ENCODE measurements at places on chromosomes 6 and 20. TPM values are rescaled to one million over a fixed set of nuclear protein-coding genes. Genes with fewer than 3 reads are reported as not detected.

DNA sequence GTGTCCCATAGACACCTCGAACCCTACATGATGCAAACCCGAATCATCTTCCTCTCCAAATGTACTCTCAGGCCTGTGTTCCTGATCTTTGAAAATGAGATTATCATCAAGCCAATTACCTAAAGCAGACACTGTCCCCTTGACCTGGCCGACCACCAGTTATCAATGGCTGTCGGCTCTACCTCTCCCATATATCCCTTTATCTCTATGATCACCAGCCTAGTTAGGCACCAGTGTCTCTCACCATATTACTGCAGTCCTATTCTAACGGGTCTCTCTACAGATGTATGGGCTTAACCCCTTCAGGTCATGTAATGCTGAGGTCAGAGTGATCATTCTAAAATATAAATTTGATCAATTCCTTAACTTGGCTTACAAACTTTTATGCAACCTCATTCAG is 234.9 kb upstream of the MARCKS start:
- no peak for DNase-seq

DNA sequence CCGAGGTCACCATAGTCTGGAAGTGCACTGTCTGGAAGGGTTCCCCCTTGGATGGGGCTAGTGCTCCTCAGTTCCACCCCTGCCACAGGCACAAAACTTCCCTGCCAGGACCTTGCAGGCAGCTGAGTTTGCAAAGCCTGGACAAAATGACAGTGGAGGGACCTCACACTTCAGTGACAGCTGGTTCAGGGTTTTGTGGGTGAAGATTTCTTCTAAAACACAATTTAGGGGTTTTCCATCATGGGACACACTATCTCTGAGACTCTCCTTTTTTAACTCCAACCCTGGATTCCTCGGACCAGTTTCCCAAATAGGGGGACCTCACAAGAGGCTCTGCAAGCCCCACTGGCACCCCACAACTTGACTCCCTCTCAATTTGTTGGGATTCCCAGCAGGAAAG is 33.6 kb upstream of the PREX1 start:
- DNase-seq, result no peak

EBF4 gene
- total RNA-seq, result 15.2 TPM

DNA sequence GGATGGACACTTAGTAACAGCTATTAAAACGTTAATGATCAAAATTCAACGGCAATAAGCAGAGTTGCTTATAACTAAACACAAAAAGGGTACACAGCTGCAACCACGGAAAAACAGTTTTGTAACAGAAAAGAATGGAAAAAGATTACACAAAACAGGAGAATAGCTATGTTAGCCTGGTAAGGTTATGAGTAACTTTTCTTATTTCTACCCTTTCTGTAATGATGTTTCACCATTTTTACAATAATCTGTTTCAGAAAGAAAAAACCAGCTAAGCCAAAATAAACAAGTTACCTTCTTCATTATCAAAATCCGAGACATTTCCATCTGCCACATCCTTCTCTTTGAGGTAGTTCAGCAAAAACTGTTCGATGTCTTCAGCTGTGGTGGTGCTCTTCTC is 27.4 kb downstream of the TTI1 start:
- no peak for DNase-seq

GRCh38 chr20:14049111-14049510 is 53.8 kb downstream of the MACROD2 start:
- DNase-seq, result no peak

EFCAB8 gene
- 0.51 TPM for total RNA-seq

DNA sequence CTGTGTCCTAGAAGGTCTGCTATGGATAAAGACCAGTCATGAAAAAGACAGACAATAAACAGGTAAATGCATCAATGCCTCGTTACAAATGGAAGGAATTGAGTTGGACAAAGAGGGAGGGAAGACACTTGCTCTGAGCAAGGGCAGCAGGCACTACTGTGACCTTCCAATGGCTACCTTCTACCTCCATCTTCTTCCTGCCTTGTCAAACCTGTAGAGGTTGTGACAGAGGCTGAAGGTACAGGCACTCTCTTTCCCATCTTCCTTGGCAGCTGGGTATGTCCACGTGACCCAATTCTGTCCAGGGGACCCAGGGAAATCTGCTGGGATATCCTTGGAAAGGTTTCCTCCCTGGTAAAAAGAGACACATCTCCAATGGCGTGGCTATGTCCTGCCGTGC is 274.8 kb downstream of the TFAP2C start:
- no peak for DNase-seq

GRCh38 chr6:120736740-120737139 is 597.5 kb downstream of the TBC1D32 start:
- DNase-seq, result no peak

DNA sequence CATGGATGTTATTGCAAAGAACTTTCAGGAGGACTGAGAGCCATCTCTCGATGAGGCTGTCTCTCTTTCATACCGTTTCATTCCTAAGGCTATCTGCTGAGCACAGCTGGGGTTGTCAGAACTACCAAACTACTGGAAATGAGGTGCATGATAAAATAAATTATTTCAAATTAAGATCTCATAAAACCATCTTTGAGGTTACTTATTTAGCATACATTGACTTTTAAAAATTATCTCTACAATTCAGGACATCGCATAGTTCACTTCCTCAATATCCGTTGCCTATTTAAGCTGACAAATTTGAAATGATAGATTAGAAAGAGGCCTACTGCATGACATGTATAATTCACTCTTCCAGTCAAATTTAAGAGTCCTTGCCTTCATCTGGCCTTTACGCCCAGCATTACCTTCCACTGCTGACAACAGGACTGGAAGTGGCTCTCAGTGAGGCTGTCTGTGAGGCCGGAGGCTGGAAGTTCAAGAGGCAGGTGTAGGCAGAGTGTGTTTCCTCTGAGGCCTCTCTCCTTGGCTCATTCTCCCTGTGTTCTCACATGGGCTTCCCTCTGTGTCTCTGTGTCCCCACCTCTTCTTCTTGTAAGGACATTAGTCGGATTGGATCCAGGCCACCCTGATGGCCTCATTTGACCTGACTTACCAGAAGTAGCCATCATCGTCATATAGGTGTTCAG is 12.8 kb upstream of the DUSP22 start:
- no peak for DNase-seq

DNA sequence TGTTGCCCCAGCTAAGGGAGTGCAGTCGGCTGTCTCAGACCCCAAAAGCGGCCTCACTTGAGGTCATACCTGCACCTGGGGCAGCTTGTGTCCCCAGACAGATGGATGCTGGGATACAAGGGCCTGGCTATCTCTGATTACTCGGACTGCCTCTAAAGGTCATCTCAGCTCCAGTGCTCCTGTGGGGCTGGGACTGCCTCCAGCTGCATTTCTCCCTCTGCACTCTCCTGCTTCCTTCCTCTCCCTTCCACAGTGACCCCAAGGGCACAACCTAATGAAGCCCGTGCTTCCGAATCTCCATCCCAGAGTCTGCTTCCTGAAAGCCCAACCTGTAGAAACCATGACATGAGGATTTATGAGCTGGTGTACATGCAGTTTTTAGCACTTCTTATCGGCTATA is 22.8 kb upstream of the OCSTAMP start:
- no peak for DNase-seq

- DNase-seq, result no peak
Observed at GRCh38 chr20:40322941-40323340, 366.1 kb downstream of the MAFB start.

TRDN gene
- total RNA-seq, result not detected

FABP7 gene
- total RNA-seq, result not detected

CNKSR3 gene
- total RNA-seq, result 11.5 TPM

DNA sequence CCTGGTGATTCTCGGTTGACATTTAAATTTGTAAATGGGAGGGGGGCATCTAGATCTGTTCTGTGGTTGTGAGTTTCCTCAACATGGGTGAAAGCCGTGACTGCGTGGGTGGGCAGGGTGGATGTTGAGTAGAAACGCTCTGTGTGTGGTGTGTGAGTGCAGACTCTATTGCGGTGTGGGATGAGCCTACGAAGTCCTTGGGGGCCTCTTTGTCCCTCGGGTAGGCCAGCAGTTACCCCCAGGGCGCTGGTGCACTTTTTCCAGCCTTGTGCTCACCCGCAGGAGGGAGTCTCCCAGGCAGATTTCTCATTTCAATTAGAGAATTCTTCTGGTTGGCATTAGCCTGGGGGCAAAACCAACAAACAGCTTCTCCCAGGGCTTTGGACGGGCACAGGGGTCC is 10.6 kb downstream of the TOX2 start:
- no peak for DNase-seq
